EH (cell line): ENCODE measurements at places on chromosomes 6 and 20.

DNA sequence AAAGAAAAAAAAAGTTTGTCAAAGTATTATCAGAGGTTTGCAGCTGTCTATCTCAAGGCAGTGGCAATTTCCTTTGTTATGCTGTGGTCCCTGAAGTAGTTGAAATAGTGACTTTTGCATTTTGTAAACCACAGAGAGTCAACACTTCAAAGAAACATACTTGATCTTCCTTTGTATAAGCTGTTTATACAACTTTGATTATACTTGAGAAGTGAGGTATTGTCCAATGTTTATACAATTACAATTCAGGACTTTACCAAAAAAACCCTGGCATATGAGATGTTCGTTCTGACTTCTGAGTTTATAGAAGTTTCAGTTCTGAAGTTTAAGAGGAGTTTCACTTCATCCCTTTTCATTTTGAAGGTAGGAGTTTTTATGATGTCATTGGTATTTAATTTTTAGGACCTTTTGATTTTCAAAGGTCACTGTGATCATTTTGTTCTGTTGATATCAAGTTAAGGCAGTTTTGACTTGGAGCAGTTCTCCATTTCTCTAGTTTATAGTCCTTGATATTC is 4.0 kb downstream of the STK4 start:
- DNase-seq: no peak

DNA sequence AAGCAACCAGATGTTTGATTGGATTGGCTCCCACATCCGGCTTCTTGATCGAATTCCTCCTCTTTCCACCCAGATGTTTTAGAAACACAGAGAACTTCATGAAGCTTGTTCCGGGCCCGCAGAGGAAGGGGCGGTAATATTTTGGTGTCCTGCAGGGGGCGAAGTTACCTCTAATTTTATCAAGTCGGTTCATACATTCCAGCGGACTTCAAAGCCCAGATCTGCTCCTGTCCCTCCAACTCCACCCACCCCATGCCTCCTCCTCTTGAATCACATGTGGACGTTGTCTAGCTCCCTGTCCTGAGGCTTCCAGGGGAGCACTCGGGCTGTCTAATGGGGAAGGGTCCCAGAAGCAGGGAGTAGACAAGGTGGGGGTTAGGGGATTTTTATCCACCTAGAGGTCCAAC is 2.9 kb upstream of the BMP6 start:
- peak; percentile 79 for DNase-seq

GRCh38 chr6:135282395-135282794 is 101.3 kb downstream of the MYB start:
- no peak for DNase-seq

GRCh38 chr20:58552366-58552934 is 37.3 kb upstream of the APCDD1L start:
- no peak for DNase-seq

- DNase-seq: peak; percentile 3
Observed at GRCh38 chr6:90466154-90466940, 120.5 kb downstream of the MAP3K7 start.

- no peak for DNase-seq
Observed at GRCh38 chr20:22511943-22512910, 72.1 kb downstream of the FOXA2 start.

- no peak for DNase-seq
Observed at GRCh38 chr6:43269273-43270007, 26.2 kb downstream of the TTBK1 start.

- peak; percentile 79 for DNase-seq
Observed at GRCh38 chr20:9294041-9294440, 220.3 kb upstream of the LAMP5 start.

- peak; percentile 53 for DNase-seq
Observed at GRCh38 chr20:8154638-8155037, 22.6 kb downstream of the PLCB1 start.

- DNase-seq: no peak
Observed at GRCh38 chr20:22826306-22827230, 208.5 kb upstream of the SSTR4 start.

GRCh38 chr6:55868771-55869479 is 6.5 kb downstream of the BMP5 start:
- no peak for DNase-seq

DNA sequence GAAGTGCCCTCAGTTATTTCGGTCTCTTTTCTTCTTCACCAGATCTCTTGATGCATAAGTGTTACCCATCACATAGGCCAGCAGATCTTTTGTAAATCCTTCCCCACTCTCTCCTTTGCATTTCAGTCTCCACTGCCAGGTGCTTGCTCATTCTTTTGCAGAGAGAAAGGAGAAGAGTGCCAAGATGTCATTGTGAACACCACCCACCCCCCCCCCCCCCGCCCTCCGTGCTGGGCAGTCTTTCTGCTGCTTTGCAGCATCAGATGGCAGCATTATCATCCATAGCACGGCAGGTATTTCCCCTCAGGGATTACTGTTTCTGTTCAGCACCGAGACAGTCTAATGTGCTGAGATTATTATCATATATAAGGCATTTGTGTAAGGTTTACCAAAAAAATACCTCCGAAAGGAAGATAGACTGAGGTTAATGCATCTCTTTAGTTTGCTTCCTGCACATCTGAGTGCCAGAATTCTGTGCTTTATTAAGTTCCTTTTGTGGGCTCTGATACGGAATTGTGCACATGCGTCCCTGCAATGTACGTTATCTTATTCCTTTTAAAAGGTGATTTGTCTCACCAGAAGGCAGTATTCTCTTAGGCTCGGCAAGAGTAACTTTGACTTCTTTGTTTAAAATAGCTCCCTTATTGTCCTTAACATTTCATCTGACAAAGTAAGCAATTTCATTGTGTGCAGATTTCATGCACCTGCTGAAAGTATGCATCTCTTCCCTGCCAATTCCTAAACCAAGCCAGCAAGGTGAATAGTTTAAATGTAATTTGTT is 128.8 kb downstream of the PHACTR1 start:
- DNase-seq: no peak

DNA sequence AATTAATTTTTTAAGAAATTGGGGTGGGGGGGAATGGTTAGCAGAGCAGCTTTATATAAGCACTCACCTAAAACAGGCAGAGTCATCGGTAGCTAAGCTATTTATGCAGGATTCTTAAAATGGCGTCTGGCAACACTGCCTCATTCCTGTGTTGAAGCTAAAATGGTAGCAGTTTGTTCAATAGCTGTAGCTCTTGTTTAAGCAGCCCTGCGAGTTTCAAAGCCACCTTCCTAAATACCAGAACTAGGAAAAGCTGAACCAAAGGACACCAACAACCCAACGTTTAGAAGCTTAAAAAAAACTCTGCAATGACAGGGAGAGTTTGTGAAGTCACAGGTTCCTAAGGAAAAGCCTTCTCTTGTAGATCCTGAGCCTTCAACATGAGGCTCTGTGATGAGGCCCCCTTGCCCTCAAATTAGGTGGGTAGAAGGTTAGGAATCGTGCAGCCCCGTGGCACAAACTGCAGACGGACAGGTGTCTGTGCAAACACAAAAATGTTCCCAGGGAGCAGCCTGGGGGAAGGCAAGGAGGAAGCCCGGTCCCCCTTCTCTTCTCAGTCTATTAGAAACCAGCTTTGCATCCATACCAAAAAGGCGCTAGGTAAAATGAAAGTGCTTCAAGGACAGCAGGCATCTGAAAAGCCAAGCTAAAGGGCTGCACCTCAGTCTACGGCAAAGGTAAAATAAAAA is 4.7 kb downstream of the ZMYND8 start:
- peak; percentile 38 for DNase-seq

DNA sequence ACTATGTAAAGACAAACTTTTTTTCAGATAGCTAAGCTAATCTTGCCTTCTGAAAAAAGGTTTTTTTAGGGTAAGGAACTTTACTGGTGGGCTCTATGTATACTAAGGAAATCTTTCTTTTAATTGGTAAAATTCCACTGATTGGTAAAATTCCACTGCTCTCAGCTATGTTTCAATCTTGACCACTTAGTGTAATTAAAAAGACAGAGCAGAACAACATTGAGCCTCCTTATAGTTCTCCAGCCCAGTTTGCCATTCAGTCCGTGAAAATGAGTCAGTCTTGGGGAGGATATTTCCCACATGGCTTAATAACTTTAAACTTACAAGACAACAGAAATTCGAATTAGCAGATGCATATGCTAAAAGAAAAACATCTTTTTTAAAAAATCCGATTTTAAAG is 92.7 kb downstream of the EYA4 start:
- DNase-seq: no peak

DNA sequence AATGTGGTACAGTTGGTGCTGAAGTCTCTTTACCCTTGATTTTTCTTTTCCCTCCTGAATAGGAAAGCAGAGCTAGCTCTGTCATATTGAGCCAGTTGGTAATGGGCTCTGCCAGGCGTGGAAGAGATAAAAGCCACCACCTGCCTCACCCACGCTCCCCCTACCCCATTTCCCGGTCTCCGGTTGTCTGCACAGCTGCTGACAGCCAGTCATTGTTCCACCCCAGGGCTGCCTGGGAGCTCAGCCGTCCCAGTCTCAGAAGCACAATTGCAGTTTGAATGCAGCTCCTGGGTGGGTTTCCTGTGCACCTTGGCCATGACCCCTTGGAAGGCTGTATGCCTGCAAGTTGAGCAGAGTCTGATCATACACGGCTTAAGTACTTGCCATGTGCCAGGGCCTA is 675.2 kb upstream of the FLRT3 start:
- DNase-seq: no peak

DNA sequence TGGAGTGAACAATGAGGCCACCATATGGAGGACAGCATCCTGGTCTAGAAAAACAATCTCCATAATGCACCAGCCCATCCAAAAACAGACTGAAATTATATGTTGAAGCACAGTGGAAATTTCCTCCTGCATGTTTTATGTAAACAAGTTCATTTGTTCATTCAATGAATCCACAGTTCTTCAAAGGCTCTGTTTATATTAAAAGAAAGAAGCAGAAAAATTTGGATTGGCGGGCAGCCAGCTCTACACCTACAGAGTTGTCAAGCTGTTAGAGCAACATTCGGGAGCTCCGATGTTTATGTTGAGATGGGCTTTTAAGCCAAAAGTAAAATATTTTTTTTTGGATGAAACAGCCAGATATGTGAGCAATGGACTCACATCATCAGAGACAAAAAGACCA is 395.3 kb upstream of the SULF2 start:
- DNase-seq: peak; percentile 19

GRCh38 chr6:112087916-112088315 is 525 bp downstream of the FAM229B start:
- no peak for DNase-seq

DNA sequence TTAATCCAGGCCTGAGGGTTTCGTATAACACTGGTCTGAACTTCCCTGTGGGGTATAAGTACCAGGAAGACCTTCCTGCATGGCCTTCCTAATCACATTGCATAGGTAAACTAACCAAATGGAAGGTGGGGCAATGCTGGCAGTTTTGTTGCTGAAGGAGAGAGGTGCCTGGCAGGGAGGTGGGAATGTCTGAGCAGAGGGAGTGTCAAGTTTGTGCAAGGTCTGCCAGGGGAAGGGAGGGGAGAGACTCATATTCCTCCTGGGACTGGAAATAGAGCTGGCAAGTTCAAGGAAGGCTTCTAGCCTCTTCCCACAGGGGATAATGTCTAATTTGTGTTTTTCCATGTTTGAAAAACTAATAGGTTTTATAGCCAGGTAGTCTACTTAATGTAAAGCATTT is 70.6 kb downstream of the HDDC2 start:
- DNase-seq: no peak

- DNase-seq: peak; percentile 62
Observed at GRCh38 chr20:19975436-19975799, 41.7 kb upstream of the NAA20 start.

DNA sequence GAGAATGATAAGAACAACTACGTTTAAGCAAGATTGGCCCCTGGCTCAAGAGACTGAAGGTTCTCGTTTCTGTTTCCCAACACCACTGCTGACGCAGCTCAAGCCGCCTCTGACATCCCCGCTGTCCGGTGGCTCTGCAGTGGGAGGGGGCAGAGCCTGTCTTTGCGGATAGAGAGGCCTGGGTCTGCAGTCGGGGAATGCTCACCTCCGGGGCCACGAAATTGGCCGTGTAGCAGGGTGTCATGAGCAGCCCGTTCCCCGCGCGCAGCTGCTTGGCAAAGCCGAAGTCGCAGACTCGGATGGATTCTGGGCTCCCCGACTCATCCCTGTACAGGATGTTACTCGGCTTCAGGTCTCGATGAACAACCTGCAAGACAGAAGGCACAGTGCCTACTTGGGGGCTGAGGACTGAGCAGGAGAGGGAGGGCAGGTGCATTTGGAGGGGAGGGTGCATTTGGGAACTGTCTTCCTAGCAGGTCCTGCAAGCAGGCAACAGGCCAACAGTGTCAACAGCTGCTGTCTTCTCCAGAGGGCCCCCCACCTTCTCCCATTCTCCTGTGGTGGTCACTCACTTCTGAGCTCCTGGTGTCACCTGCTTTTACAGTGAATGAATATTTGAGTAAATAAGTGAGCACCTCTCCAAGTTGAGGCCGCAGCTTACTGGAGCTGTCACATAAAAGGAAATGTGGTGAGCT is 40.5 kb upstream of the MPC1 start:
- DNase-seq: no peak
